ENCODE measurements at places on chromosomes 6 and 20.

DNA sequence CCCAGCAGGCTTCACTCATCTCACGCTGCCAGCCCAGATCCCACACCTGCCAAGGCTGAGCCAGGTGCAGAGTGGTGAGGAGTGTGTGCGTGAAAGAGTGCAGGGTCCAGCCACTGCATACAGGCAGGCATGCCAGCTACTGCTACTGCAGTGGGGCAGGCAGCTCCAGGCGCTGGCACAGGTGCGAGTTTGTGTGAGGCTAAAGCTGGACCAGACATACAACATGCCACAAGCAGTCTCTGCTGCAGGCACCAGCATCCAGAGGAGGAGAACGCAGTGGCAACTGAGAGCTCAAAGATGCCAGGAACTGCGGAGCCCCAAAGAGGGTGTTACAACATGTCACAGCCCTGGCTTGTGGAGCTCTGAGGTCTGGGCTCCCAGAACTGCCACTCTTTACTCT lies 149.8 kb downstream of the EYS start:
- no peak for DNase-seq

GRCh38 chr20:9583151-9583550 lies 68.8 kb downstream of the LAMP5 start:
- DNase-seq = no peak

DNA sequence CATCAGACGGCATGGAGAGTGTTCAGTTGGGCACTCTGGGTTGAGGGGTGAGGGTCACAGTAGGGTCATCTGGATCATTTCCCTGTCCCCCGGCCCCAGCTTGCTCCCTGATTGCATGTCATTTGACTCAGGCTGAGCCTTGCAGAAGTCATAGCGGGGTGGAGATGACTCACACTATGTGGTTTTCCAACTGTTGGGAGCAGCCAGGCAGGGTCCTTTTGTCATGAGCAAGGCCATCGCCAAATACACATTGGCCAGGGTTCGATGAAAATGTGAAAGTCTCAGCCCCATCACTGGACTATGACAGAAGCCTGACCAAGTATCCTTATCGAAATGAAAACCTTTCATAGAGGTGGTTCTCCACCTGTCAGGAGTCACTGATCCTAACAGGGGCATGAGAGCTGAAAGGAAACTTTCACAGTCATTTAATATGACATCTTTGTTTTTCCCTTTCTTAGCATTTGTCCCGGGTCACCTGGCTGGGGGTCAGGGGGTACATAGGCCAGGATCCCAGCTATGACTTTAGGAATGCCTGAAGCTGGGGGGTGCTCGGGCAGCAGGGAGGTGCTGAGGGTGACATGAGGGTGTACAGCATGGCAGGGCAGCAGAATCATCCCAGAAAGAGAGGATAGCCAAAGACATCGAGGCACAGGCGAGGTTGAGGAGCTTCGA lies 70.2 kb upstream of the CD93 start:
- DNase-seq = no peak

- DNase-seq = no peak
Measured at GRCh38 chr6:166774770-166775169, 147.7 kb upstream of the RPS6KA2 start.

DNA sequence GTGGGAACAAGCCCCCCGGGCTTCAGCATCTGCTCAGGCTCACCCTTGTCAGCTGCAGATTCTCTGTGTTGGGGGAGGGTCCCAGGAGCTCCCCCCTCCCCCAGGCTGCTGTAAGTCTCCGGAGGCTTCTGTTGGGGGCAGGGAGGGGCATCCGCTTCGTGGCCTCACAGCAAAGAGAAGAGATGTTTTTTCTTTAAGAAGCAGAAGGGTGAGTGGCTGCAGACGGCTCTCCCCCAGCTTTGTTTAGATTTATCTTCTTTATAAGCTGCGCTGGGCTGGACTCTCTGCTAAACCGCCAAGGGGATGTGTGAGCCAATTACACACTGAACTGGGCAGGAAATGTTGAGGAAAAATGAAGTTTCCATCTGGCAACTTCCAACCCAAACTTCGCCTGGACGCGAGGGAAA lies 48.7 kb upstream of the GATA5 start:
- no peak for DNase-seq

DNA sequence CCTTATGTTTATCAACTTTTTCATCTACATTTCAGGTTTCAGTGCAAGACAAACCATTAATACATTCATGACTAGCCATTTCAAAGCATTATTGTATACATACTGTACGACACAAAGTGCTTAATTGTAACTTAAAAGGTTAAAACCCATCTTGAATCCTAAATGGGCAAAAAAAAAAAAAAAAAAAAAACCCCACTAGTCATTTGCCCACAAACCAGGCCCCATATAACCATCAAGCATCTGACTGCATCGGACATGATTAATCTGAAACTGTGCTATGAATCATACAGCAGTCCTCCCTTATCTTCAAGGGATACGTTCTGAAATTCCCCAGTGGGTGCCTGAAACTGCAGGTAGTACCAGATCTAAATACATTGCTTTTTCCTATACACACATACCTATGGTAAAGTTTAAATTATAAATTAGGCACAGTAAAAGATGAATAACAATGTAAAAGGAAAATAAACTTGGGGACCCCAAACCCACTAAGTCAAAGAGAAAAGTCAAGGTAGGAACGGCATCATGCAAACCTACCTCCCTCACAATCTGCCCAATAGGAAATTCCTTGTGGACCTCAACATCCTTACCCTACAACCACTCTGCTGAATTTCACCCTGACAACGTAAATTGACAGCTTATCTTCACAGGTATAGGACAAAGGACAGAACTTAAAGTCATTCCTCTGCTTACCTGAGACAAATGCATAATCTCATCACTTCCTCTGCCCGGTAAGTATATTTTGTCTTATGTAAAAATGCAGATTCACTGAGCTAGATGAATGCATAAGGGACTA lies 14.3 kb downstream of the B4GALT5 start:
- DNase-seq = peak; percentile 66

DNA sequence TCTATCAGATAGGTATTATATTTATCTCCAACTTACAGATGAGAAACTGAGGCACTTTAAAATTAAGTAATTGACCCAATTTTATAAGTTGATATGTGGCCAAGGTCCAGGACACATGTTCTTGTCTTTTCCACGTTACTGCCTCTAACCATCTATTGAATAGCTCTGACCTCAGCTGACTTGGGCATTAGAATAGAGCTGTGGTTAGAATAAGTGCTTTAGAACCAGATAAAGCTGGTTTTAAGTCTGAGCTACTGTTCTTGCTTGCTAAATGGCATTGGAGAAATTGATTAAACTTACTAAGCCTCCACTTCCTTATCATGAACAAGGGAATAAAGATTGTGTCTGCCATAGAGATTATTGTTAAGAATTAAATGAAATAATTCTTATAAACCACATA lies 147.8 kb upstream of the DTNBP1 start:
- no peak for DNase-seq

GRCh38 chr6:33761922-33762629 lies 15.4 kb upstream of the IP6K3 start:
- DNase-seq = peak; percentile 15

- DNase-seq = no peak
Measured at GRCh38 chr6:42131531-42131930, 10.9 kb downstream of the C6orf132 start.
